ENCODE measurements at places on chromosomes 2 and 18.

DNA sequence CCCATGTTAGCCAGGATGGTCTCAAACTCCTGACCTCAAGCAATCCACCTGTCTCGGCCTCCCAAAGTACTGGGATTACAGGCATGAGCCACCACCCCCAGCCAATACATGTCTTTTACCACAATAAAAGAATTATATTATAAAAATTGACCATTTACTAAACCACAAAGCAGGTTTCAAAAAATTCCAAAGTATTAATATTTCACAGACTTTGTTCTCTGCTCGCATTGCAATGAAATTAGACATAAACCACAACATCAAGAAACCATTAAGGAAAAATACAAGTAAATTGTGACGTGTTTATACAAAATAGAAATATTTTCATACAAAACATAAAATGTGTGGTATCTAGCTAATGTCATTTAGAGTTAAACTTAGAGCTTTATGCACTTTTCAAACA is 13.4 kb upstream of the MAPRE3 start:
- no peak for DNase-seq

DNA sequence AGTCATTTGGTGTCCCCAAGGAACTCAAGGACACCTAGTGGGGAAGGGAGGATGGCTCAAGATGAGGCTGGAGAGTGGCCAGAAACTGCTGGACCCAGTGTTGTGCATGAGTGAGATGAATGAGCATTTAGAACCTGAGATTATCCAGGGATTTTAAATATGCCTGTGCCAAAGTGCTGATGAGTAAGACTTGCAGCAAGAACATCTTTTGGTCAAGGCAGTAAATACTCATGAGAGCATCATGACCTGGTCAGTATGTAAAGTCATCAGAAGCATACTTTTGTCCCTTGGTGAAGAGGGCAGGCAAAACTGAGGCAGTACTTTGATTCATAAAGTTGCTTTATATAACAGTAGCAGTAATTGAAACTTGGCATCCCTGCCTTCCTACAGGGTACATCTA is 3.1 kb upstream of the SPP2 start:
- DNase-seq, result no peak

- DNase-seq, result no peak
Observed at GRCh38 chr2:156903335-156903734, 354.2 kb upstream of the GALNT5 start.

GRCh38 chr2:142131010-142131669 is at the start of gene LRP1B:
LRP1B (minus strand) TSS chr2:142131016; CDS start chr2:142130729, 287 bp downstream.
- no peak for DNase-seq

DNA sequence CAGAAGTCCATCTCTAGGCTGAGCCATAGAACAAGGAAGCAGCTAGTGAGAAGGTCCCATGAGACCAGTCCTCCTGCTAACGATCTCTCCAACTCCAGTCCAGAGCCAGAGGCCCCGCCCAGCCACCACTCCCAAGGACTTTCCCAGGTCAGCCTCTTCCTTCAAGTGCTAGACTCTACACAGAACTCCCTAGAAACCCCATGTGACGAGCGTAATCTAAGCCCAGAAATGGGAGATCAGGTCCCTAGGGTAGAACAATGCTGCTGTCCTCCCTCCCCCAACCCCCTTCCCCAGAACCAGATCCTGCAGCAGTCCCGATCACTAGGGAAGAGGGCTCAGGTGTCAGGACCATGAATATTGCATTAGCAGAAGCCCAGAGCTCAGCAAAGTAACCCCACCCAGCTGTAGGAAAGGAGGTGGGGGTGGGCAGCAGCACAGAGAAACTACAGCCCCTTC is 6.9 kb downstream of the DCTN1 start:
- no peak for DNase-seq

DNA sequence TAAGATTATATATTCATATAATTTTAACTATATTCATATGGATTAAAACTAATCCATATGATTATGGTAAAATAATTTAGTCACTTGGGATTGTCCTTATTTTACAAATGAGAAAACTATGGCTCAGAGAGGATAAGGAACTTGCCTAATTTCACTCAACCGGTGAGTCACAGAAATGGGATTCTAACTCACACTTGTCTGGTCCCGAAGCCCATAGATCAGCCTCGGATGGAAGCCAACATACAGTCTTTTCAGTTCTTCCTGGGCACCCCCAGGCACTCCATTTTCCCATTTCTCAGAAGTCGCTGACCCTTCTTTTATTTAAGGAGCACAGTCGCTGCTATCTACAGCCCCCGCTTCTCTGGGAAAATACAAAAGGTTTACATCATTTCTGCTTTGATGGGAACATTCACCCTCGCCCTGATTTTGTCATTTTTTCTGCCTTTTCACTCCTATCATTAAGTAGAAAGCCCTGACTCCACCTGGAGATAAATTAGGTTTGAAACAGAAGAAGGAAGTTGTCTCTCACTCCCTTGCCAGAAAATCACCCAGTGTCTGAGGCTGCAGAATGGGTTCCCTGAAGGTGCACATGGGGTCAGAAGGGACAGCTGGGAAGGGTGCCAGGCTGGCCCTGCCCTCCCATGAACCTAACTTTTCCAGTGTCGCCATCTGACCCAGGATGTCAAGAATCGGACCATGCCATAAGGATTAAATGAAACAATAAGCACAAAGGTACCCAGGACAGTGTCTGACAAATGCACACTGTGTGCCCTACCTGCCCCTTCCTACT is 36.6 kb downstream of the CYP1B1 start:
- no peak for DNase-seq

GRCh38 chr2:12286347-12286746 is 430.4 kb upstream of the TRIB2 start:
- no peak for DNase-seq

DNA sequence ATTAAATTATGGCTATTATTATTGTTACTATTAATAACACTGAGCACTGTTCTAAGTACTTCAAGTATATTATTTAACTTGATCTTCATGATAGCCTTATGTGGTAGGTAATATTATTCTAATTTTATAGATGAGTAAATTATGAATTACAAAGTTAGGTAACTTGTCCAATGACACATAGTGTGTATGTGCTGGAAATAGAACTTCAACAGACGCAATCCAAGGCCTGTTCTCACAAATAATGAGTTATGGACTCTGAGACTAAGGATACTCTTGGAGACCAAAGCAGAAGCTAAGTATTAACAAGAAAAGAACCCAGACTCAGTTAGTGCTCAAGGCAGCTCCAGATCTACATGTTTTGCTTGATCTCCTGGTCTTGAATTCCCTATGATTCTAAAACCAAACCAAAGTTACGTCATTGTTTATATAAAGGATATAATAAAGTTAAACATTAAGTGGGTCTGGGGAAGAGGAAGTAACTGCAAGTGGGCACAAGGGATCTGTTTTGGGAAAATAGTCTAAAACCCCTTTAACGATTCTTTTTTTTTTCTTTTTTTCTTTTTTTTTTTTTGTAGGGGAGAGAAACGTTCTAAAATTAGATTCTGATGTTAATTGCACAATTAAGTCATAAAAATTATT is 211.3 kb downstream of the ERBB4 start:
- DNase-seq, result no peak
